Stimulated activated CD8-positive, alpha-beta memory T cell treated with anti-CD3 and anti-CD28 coated beads, Interleukin-2, amount 100 ng/mL, for 1 hour (primary cell): ENCODE measurements at places on chromosomes 12 and 14.

DNA sequence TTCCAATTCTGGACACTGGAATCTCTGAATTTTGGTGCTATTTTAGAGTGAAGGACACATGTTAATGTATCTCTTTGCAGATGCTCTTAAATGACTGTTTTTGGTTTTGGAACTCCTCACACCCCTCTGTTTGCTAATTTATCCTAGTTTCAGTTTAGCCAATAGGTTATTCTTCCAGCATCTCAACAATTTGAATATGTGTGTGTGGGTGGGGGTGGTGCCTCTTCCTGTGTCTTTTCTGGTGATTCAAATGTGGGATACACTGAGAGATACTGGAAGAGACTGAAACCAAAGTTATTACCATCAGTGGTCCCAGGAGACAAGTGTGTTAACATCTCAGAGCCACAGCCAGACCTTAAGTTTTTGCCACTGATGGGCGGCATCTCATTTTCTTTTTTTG is 1317.4 kb upstream of the TMEM132C start:
- no peak for DNase-seq

DNA sequence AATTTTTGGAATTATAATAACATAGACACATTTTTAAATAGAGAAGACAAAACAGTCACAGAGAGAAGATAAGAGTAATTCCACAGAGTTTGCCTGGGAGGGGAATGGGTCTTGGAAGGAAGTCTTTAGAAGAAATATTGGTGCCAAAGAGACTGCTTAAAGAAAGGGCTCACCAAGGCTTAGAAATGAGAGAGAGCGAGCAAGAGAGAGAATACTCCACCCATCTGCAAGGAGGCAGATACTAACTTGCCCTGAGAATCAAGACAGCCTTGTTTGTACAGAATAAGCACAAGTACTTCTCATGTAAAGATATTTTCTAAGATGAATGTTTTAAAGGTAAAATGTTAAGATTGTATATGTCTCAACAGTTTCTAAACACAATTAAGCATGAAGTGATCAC is 165.5 kb downstream of the SLC38A4 start:
- DNase-seq, result no peak

GRCh38 chr12:108568338-108569154 is 6.2 kb downstream of the ISCU start:
- peak; percentile 30 for DNase-seq

- DNase-seq, result no peak
Measured at GRCh38 chr14:103898204-103898603, 30.1 kb upstream of the TDRD9 start.

DNA sequence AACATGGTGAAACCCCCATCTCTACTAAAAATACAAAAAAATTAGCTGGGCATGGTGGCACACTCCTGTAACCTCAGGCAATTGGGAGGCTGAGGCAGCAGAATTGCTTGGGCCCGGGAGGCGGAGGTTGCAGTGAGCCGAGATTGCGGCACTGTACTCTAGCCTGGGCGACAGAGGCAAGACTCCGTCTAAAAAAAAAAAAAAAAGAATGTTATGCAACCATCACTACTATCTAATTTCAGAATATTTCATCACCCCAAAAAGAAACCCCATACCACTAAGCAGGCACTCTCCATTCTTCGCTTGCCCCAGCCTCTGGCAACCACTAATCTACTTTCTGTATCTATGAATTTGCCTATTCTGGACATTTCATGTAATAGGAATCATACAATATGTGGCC is 68.8 kb upstream of the AMN start:
- no peak for DNase-seq

DNA sequence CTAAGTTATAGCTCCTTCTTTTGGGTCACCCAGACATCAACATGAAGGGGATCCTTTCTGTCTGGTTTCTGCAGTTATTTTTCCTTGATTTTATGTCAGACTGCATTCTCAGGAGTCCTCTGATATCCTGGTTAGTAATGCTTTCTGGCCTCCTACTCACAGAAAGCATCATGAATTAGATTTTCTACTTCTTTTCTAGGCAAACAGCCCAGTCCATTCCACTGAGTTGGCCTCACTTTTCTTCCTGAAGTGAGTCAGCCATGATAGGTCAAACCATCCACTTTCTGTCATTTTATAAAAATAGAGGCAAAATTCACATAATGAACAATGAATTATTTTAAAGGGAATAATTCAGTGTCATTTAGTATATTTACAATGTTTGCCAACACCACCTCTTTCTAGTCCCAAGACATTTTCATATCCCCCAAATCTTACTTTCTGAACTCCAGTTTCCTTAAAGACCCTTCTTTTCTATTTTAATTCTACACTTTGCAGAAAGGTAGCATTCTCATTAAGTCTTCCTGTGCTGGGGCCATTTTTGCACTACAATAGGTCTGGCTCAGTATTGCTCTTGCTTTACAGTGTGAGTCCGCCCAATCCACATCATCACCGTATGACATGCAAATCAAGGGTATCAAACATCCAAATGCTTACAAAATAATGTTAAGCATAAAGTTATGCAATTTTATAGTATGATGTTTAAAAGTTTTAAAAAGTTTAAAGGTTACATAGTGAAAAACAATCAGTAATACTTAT is 95.1 kb downstream of the UNC79 start:
- no peak for DNase-seq

DNA sequence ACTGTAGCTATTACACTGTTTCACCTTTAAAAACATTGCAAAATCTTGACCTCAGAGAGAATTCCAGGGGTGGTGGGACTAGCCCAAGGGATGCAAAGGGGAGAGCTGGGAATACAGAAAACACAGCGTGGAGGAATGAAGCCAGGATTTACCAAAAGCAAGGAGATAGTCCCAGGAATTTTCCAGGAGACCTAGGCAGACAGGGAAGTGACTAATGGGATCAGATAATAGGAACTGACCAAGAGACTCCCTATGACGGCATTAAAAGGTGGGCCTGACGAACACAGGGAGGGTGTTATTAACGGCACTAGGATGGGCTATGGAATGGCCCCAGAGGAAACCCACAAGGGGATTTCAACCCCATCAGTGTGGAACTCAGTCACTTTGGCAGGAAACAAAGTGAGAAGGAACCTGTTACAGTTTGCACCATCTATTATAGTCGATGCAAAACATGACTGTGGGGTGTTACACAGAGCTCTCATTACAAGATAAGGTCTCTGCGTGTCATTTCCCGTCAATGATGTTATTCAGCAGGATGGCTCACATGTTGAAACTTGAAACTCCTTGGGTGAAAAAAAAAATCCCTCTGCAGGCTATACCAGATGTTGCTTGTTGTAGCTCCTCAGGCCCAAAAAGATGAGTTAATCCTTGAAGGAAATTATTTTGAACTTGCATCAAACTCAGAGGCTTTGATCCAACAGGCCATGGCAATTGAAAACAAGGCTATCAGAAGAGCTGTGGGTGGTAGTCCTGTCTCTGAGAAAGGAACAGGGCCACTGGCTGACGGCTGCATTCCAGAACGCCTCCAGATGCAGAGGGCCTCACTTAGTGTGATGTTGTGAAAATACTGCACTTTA is 58.7 kb downstream of the DRAM1 start:
- DNase-seq, result no peak

- DNase-seq, result no peak
Measured at GRCh38 chr14:63241096-63241495, 36.9 kb downstream of the RHOJ start.

DNA sequence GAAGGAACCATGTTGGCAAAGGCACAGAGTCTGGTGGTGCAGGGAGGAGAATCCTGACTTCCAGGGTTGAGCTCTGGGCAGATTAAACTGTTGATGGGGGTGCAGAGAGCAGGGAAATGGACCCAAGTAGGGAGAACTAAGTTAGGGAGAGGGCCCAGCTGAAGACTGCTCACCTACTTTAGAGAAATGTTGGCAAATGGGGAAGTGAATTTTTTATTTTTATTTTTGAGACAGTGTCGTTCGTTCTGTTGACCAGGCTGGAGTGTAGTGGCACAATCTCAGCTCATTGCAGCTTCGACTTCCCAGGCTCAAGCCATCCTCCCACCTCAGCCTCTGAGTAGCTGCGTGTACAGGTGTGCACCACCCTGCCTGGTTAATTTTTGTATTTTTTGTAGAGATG is 32.1 kb upstream of the TUBA1A start:
- DNase-seq, result no peak

- DNase-seq, result no peak
Measured at GRCh38 chr14:65070471-65070976, 31.8 kb downstream of the MAX start.

GRCh38 chr12:2348482-2348852 is 295.7 kb downstream of the CACNA1C start:
- no peak for DNase-seq

GRCh38 chr12:101045486-101046464 is 164.3 kb downstream of the SLC5A8 start:
- no peak for DNase-seq

DNA sequence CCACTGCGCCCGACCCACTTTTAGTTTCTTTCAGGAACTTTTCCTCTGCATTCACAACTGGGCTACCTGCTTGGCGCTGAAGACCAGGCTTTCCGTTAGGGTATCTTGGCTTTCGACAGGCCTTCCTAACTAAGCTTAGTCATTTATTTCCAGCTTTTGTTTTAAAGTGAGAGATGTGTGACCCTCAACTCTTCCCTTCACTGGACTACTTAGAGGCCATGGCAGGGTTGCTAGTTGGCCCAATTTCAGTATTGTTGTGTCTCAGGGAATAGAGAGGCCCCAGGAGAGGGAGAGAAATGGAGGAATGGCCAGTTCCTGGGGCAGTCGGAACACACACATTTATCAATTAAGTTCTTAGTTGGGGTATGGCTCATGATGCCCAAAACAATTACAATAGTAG is 10.4 kb downstream of the MTA1 start:
- DNase-seq, result no peak

DNA sequence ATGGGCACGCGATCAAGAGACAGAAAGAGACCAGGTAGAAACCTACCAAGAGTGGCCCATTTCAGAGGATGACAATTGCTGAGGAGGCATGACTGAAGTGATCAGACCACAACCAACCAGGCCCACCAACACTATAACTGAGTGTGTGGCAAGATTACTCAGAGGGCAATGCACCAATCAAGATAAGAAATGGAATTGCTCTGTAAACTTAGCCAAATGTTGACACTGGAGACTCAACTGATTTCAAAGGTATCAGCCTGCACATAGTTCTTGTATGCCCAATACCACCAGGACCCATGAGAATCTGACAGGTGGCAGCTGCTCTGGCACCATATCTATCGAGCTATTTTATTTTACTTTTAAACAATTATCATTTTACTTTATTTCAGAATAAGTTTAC is 128.9 kb downstream of the FOXN3 start:
- DNase-seq, result no peak

- DNase-seq, result no peak
Measured at GRCh38 chr12:112928978-112929377, 9.3 kb upstream of the OAS3 start.

DNA sequence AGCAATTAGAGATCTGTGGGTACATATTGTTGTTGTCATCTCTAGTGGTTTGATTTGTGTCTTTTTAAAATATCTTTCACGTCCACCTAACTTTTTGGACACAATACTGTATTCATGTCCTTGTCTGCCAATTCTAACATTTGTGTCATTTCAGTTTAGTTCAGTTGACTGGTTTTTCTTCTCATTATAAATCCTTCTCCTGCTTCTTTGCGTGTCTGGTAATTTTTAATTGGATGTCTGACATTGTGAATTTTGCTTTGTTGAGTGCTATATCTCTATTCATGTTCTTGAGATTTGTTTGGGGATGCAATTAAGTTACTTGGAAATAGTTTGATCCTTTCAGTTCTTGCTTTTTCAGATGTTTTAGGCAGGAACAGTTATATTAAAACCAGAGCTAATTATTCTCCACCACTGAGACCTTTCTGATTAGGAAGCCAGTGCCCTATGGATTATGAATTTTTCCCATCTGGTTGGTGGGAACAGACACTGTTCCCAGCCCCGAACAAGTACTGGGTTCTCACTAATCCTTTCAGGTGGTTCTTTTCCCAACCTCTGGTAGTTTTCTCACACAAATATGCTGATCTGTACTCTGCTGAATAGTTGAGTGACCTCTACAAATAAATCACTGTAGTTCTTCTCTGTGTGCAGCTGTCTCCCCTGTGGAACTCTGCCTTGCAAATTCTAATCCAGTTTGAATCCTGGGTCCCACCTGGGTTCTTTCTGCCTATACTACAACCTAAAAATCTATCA is 91.1 kb upstream of the DYNC1H1 start:
- DNase-seq, result no peak

- DNase-seq, result no peak
Measured at GRCh38 chr12:92785563-92785950, 82.8 kb downstream of the PLEKHG7 start.

DNA sequence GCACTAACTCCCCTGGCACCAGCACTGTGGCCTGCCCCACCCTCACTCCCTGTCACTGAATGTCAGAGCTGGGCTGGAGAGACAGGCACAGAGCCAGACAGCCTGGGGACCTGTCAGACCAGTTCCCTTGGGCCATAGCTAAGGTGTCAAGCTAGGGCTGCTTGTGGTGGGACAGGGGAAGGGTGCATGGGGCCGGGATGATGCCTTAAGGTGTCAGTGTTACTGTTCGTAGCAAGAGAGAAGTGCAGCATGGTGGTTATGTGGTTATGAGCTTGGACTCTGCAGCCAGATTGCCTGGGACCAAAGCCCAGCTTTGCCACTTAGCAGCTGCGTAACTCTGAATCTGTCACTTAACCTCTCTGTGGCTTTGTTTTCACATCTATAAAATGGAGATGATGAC is 3.8 kb downstream of the RAPGEF3 start:
- DNase-seq, result no peak

GRCh38 chr12:101231636-101232035 is 21.6 kb upstream of the SLC5A8 start:
- DNase-seq, result no peak

DNA sequence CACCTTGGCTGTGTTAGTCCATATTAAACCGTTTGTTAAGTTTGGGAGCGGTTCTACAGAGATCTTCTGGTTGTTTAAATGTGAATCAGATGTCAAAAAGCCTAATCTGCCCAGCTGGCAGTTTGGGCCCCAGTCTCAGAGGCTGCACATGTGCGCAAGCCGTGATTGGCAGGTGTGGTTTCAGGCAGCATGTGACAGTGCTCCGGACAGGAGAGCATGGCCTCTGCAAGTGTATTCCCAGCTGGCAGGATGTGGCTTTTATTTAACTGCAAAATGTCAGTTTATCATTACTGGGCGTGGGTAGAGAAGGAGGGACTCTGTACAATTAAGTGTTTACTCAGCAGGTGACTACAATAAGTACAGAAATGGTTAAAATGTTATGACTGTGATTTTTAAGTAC is 77.5 kb downstream of the PELI2 start:
- DNase-seq, result no peak

- no peak for DNase-seq
Measured at GRCh38 chr14:101719708-101720107, 41.8 kb upstream of the PPP2R5C start.
